ENCODE measurements at places on chromosomes 16 and 17. TPM values are rescaled to one million over a fixed set of nuclear protein-coding genes. Genes with fewer than 3 reads are reported as not detected.

GRCh38 chr16:19639986-19640421, 78.0 kb downstream of the KNOP1 start:
- DNase-seq = no peak

Gene DHRS7C
- total RNA-seq = not detected

- DNase-seq = no peak
Observed at GRCh38 chr17:76654408-76654807, 10.9 kb upstream of the ST6GALNAC1 start.

DNA sequence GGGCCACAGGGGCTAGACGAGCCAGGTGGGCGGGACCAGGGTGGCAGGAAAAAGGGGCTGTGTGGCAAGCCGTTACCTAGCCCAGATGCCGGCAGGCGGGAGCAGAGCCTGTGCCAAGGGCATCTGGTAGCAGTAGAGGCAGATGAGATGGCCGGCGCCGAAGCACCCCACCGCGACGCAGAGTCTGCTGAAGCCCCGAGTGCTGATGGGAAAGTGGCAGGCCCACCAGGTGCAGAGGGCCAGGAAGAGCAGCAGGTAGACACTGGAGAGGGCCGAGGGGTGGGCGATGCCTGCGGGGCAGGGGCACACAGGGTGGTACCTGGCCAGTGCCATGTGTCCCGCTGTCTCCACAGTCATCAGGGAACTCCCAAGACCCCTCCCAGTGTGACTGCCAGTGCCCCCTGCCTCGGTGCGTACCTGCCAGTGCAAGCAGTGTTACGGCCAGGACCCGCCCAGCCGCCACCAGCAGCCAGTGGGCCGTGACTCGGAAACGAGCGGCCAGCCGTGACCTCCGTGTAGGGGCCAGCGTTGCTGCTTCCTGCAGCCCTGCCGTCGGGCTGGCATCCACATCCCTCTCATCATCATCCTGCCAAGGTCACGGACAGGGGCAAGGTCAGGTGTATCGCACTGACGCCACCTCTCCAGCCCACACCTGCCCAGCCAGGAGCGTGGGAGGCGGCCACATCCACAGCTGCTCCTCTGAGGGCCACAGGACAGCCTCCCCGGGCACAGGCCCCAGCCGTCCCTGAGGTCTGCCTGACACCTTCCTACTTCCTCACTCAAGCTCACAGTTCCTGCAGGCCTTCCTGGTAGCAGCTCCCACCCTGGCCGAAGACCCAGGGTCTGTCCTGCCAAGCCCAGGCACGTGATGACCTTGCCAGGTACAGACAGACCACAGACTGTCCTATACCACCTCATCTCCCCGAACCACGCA, 32.1 kb downstream of the CTU2 start:
- no peak for DNase-seq

- DNase-seq = no peak
Observed at GRCh38 chr17:37088459-37088858, 139.7 kb downstream of the AATF start.

Gene CCL8
- total RNA-seq = 2.1 TPM

Gene UNC13D
- 12.8 TPM for total RNA-seq

GRCh38 chr17:335691-336090, 16.9 kb downstream of the RPH3AL start:
- no peak for DNase-seq

- no peak for DNase-seq
Observed at GRCh38 chr17:45770632-45771270, 13.4 kb upstream of the CRHR1 start.

GRCh38 chr16:52690468-52690867, 143.5 kb upstream of the TOX3 start:
- no peak for DNase-seq

Gene ASPA
- total RNA-seq = 10.1 TPM

- DNase-seq = no peak
Observed at GRCh38 chr16:546909-547770, 13.1 kb upstream of the PRR35 start.

GRCh38 chr16:47779201-47780016, 318.3 kb downstream of the PHKB start:
- no peak for DNase-seq

Gene RCVRN
- 0.67 TPM for total RNA-seq

GRCh38 chr16:72969812-72970211, 78.1 kb downstream of the ZFHX3 start:
- DNase-seq = no peak

Gene ACSM2A
- total RNA-seq = not detected

Gene TMIGD1
- not detected for total RNA-seq

DNA sequence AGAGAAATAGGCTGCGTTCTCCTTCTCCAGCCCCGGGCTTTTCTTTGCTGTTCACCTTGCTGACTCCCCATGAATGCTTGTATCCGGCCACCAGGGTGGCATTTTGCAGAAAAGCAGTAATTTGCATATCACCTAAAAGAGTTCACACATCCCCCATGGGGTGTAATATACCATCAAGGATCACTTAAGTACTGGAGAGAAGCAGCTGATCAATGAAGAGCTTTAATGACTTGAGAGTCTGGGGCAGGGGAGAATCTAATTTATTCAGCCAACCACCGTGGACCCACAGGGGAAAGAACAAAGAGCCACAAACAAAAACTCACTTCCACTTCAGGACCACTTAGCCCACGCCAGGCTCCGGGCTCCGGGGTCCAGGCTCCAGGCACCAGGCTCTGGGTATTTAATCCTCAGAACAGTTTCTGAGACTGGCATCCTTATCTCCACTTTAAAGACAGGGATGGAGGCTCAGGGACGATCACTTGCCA, 33.9 kb upstream of the SEC14L1 start:
- DNase-seq = no peak

DNA sequence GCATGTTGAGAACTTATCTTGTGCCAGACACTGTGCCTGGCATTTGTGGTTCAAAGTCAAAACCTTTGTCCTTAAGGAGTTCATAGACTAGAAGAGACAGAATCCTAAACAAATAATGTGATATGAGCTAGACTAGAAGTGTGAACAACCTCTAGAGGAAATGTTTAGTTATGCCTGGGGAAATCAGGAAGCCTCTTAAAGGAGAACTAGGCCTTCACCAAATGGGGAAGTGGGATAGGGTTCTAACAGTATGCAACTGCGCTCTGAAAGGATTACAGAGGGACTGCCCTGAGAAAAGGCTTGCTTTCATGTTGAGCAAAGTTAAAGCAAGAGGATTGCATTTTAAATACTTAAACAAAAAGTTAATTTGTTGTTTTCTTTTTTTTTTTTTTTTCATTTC, 4.9 kb downstream of the RUNDC1 start:
- no peak for DNase-seq

Gene CLDN9
- not detected for total RNA-seq

GRCh38 chr17:33120103-33120502, 128.5 kb downstream of the SPACA3 start:
- DNase-seq = no peak

Gene HOXB13
- not detected for total RNA-seq

DNA sequence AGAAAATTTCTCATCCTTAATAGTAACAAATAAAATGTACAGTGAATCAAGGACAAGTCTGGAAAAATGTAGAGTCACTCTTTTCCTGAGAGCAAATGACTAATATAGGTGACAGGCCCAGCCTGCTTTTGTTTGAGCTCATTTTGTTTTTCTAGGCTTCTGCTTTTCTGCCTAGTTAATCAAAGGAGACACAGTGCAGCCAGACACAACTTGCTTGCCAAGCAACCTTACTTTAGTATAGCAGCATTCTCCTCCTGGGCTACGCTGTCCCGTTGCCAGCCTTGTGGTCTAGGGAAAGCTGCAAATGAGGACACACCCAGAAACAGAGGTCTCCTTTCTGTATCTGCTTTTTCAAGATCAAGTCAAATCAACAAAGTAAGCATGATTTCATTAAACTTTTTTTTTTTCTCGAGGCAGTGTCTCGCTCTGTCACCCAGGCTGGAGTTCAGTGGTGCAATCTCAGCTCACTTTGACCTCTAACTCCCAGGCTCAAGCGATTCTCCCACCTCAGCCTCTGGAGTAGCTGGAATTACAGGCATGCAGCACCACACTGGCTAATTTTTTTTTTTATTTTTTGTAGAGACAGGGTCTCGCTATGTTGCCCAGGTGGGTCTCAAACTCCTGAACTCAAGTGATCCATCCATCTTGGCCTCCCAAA, 17.2 kb downstream of the GINS3 start:
- no peak for DNase-seq

Gene TEX19
- not detected for total RNA-seq

Gene CMTM2
- total RNA-seq = 1.00 TPM

GRCh38 chr16:86517652-86518258, 7.4 kb downstream of the FOXF1 start:
- DNase-seq = no peak

Gene NPIPA3
- total RNA-seq = 4.1 TPM

DNA sequence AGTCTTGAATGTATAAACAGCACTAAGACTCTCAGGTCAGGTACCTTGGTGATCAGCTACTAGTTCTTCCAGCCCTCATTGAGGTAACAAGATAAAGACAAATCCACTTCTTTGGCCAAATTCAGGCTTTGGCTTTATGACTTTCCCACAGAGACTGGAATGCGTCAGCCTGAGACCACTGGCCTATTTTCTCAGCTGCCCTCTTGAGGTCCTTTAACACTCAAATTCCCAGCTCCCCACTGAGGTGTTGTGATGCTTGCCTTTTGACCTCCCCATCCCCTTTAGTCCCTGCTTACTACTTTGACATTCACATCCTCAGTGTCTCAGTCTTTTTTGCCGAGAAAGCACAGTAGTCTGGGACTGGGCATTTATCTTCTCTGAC, 10.6 kb downstream of the TNFAIP1 start:
- no peak for DNase-seq

GRCh38 chr16:67327743-67328142, 1.1 kb downstream of the LRRC36 start:
- no peak for DNase-seq

- no peak for DNase-seq
Observed at GRCh38 chr17:33039874-33040273, 48.2 kb downstream of the SPACA3 start.

- DNase-seq = no peak
Observed at GRCh38 chr16:144797-145252, 6.4 kb upstream of the NPRL3 start.

Gene PSMB10
- 53.8 TPM for total RNA-seq

Gene LRRC46
- not detected for total RNA-seq

DNA sequence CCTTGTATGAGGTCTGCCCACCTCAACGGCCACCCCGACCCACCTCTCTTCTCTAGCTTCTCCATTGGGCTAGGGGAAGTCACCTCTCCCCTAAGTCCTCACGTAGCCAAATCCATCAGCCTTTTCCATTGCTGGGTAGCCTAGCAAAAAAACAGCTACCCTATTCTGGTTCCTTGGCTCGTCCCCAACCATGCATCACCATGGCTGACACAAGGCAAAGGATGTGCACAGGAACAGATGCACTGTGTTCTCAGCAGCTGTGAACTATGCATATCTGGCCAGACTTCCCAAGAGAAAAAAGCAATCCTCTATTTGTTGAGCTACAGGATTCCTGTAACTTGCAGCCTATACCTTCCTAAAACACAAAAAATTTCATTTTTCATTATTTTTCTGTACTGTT, 22.0 kb upstream of the FLCN start:
- no peak for DNase-seq

GRCh38 chr16:47861999-47862398, 293.8 kb downstream of the ABCC12 start:
- DNase-seq = no peak

DNA sequence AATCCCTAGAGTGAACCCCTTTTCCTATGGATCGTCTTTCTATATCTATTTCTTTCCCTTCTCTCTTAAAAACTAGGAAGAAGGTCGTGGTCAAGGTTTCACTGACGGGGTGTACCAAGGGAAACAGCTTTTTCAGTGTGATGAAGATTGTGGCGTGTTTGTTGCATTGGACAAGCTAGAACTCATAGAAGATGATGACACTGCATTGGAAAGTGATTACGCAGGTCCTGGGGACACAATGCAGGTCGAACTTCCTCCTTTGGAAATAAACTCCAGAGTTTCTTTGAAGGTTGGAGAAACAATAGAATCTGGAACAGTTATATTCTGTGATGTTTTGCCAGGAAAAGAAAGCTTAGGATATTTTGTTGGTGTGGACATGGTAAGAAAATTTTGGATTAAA, 9.6 kb downstream of the CYLD start:
- DNase-seq = no peak

DNA sequence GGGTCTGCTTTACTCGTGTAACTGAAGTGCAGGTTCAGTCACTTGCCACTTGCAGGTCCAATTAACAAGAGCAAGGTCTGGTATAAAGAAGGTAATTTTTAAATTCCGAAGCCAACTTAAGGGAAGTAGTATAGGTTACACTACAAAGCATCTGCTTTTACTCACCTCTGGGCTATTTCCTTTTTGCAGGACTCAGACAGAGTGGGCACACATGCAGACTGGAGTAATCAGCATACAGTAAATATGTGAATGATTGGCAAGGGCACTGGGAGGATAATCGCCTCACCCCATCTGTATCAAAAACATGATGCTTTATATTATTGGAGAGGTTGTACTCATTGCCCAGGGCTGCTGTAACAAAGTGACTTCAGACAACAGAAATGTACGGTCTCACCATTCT, 160.1 kb upstream of the CDH5 start:
- no peak for DNase-seq

All from mesenteric fat pad (tissue), 1 donor.